ENCODE measurements at places on chromosomes 2 and 18.

DNA sequence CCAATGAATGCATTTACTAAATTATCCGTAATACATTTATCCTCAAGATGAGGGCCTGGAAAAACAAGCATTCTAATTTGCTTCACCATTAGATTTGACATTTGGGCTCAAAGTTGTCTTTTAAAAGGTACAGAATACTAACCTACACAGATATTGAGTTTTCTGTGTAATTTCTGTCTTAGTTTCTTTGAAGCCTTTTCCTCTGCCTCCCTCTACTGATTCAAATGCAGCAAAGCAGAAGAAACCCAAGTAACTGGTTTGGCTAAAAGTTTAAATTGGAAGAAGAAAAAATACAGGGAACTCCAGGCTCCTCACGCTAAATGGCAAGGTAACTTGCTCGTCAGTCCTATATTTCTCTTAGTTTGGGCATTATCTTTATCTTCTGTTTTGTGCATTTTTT is 53.3 kb upstream of the SLC5A7 start:
- DNase-seq, result no peak

GRCh38 chr18:11908182-11909060 is at the start of gene MPPE1:
MPPE1 (minus strand) TSS chr18:11908317; CDS start chr18:11897264, 11,053 bp downstream.
- DNase-seq, result peak; percentile 86

DNA sequence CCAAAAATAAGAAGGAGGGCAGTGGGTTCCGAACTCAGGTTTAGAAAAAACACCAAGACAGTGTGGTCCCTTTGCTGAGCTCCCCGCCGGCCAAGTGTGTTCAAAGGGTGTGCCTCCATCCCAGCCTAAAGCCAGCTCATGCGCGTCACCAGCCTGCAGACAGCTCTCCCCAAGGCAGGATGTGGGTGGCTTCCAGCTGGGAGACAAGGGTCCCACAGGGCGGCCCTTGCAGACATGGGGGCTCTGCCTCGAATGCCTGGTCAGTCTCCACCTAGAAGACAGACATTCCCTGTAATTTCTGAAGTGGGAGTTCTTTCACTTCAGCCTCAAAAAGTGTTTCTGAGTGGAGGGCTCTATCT is 135.8 kb upstream of the GPC1 start:
- DNase-seq, result no peak

DNA sequence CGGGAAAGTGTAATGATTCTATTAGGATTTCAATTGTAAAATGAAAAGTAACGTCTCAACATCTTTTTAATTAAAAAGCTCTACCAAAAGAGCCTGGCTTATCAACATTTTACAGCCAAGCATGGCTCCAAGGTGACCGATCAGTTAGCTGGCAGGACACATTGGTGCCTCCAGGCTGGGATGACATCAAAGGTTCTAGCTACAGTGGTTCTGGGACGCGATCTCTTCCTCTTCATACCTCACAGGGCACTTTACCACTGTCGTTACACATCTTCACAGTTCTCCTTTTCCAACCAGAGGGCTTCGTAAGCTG is 693 bp downstream of the ORC2 start:
- DNase-seq, result no peak

DNA sequence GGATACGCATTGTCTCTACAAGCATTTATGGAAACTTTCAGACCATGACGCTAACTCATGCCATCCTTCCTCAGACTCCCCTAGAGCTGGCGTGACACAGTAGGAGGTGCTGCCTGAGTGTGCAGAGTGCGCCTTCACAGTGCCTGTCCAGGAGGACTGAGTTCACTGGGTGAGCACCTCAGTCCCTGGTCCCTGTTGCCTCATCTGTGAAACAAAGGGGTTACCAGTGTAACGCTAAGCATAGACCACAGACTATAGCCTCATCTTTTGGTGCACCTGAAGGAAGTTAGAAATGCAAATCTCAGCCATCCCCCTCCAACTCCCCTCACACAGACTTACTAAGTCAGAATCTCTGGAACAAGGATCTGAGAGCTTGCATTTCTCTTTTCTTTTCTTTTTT is 142.8 kb downstream of the TMEM17 start:
- DNase-seq, result no peak

DNA sequence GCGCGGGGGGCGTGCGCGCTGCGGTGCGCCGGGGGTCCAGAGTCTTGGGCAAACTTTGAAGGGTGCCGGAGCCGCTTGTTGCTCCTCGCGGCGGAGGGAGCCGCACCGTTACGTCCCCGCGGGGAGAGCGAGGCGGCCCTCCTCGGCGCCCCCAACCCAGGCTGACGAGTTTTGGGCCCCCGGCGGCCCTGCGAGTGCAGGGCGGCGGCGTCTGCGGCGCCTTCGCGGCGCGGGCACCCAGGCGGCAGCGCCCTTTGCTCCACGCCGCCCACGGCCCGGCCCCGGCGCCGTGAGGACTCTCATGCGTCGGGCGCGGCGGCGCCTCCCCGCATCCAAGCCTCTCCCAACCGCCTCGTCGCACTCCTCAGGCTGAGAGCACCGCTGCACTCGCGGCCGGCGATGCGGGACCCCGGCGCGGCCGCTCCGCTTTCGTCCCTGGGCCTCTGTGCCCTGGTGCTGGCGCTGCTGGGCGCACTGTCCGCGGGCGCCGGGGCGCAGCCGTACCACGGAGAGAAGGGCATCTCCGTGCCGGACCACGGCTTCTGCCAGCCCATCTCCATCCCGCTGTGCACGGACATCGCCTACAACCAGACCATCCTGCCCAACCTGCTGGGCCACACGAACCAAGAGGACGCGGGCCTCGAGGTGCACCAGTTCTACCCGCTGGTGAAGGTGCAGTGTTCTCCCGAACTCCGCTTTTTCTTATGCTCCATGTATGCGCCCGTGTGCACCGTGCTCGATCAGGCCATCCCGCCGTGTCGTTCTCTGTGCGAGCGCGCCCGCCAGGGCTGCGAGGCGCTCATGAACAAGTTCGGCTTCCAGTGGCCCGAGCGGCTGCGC is 814 bp downstream of the FZD7 start:
- DNase-seq, result peak; percentile 26

DNA sequence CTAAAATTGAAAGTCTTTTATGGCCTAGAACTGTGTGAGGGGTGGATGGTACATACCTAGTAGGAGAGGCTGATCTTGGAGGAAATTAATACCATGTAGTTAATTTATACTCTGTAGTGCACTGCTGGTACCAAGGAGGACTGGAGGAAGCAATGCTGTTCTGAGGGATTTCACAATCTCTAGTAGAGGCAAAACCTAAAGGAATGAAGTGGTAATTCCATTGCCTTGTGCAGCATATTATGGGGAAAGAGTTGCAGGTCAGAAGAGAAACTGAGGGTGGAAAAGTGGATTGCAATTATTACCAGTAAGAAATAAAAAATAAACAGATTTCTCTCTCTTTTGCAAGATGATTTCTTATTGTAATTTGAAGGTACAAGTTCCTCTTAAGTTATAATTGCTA is 2.2 kb downstream of the ABI2 start:
- DNase-seq, result no peak

DNA sequence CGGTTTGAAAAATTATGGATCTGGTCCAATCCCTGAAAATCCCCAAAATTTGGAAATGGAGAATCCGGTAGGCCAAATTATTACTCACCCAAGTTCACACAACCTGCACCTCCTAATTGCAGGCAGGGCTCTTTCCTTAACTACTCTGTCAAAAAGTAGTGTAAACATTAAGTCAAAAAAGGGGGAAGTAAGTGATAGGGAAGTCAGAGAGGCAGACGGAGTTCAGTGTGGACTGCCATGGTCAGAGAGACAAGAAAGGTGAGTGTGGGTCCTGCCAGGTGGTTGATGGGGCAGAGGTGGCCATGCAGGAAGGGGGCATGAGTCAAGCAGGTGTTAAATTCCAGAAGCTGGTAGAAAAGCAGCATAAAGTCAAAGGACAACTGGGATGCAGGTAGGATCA is 104.7 kb upstream of the STPG4 start:
- no peak for DNase-seq

DNA sequence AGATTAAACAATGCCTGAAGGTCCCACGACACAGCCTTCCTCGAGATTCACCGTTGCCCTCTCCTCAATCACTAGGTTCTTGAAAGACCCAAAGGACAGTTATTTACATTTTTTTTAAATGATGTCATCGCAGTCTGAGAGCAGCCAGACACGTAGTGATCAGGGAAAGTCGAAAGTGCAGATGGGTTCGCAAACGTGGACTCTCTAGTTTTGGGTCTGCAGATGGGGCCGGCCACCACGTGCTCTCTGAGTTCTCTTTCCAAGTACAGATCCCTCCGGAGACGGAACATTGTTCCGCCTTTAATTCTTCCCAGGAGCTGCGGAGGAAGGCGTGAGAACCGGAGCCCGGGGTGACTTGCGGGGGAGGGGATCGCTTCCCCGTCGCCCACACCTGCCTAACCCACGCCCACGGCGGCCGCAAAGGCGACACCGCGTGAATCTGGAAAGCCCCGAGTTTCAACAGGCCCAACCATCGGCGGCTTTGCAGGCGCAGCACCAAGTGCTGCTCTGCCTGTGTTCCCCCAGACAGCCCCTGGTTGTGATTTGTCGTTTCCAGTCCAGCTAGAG is 54.3 kb downstream of the PKDCC start:
- DNase-seq, result peak; percentile 97

GRCh38 chr18:32771871-32772580 is 797 bp downstream of the KLHL14 start:
- DNase-seq, result no peak

- no peak for DNase-seq
These were observed 362.4 kb downstream of the CYRIA start for GRCh38 chr2:16303273-16303577.

GRCh38 chr2:12284487-12284886 is 432.2 kb upstream of the TRIB2 start:
- no peak for DNase-seq

DNA sequence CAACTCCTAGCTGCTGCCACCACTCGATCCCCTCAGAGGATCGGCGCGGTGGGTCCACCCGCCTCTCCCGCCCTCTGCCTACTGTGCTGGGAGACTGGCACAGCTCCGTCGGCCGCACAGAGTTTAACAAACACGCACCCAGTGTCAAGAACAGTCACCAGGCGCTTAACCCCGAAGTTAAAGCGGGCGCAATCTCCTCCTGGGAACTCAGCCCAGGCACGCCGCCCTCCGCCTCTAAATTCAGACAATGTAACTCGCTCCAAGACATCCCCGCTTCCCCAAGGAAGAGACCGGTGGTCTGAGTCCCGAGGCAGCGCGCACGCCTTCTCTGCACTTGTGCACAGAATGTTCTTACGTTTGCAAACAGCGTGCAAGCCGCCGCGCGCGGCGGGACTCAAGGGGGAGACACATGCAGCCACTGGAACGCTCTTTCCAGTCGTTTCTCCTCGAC is 533 bp downstream of the CXCR4 start:
- DNase-seq, result peak; percentile 60

- DNase-seq, result no peak
These were observed 121.2 kb upstream of the OSR1 start for GRCh38 chr2:19479666-19480065.

DNA sequence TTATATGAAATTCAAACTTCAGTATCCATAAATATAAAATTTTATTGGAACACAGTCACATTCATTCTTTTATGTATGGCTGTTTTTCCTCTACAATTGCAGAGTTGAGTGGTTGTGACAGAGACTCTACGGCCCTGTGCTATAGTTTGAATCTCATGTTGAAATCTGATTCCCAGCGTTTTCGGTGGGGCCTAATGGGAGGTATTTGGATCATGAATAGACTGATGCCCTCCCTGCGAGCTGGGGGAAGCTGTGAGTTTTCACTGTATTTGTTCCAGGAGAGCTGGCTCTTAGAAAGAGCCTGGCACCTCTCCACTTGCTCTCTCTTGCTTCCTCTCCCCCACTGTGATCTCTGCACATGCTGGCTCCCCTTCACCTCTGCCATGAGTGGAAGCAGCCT is 1.7 kb downstream of the PFN4 start:
- no peak for DNase-seq

GRCh38 chr2:101516823-101517690 is 42.1 kb upstream of the RFX8 start:
- DNase-seq, result no peak

- no peak for DNase-seq
These were observed 66.2 kb upstream of the KLF7 start for GRCh38 chr2:207231967-207232366.

All from CD4-positive, alpha-beta T cell treated with Interleukin-10 for 1 hour (primary cell).